ENCODE measurements at places on chromosomes 12 and 14. TPM values are rescaled to one million over a fixed set of nuclear protein-coding genes. Genes with fewer than 3 reads are reported as not detected.

GRCh38 chr12:78330131-78330530, 499.4 kb downstream of the NAV3 start:
- DNase-seq = no peak

- DNase-seq = no peak
These were observed 968.6 kb downstream of the DIO2 start for GRCh38 chr14:79242666-79243065.

GRCh38 chr12:82527165-82527780, 159.4 kb upstream of the TMTC2 start:
- no peak for DNase-seq

DNA sequence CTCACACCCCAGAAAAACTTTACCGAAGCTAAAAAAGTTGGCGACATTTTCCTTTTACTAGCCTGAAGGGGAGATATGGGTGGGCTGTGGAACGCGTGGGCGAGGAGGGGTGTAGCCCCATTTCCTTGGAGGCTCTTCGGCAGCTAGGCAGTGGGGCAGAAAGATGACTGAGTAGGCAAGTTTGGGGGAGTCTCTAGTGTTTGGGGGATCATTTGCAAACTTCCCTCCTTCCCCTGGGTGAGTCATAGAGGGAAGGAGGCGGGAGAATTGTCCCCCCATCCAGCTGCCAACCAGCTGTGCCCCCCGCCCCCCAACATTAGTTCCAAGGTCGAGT, 2.3 kb downstream of the GLI1 start:
- no peak for DNase-seq

DNA sequence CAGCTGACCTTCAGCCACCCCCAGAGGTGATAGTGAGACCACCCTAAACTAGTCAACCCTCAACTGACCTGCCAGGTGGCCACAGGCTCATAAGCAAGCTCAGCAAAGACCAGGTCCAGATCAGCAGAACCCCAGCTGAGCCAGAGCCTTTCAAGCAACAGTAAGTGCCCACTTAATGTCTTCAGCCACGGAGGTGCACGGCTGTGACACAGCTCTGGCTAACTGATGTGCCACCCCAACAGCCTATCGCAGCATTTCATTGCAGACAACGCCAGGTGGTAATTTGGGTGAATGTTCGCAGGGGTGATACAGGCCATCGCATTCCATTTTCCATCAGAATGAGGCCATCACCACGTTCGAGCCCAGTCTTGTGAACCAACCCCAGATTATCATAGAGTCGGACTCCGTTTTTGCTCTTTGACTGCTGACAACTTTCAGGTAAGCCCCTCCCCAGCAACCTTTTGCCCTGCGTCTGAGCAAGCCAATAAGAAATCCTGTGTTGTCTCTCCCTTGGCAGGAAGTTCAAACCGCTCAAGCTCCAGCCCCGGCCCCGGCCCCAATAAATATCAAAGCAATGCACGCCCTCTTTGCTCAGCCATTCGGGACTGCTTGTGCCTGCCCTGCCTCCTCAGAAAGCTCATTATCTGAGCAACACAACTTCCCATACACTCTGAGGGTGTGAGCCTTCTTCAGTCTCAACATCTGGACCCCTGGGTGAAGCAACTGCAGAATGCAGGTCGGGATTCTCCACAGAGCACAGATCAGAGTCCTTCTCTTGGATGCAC, 44.4 kb downstream of the JAG2 start:
- no peak for DNase-seq

- peak; percentile 65 for DNase-seq
These were observed 63.2 kb upstream of the PNMA1 start for GRCh38 chr14:73777420-73777819.

DNA sequence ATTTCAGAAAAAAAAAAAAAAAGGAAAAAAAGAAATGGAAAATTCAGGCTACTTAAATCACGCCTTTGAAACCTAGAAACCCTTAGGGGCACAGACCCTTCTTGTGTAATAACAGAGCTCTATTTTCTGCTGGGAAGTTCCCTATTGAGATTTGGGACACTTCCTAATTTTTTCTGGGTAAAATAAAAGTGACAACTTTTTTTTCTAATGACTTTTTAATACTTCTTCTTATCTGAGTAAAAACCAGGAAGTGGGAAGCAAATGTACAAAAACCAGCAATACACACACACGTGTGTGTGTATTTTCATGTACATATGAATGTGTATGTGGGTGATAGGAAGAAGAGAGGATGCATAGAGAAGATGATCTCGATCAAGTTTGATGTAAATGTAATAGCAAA, 35.8 kb downstream of the ETV6 start:
- DNase-seq = no peak

- no peak for DNase-seq
These were observed 263 bp upstream of the IFT81 start for GRCh38 chr12:110123919-110124268.

- no peak for DNase-seq
These were observed 159.8 kb downstream of the CPNE8 start for GRCh38 chr12:38745601-38746000.

- no peak for DNase-seq
These were observed 202.5 kb downstream of the VRK1 start for GRCh38 chr14:96999654-97000155.

- no peak for DNase-seq
These were observed 143.1 kb upstream of the MYL2 start for GRCh38 chr12:111063295-111064026.

DNA sequence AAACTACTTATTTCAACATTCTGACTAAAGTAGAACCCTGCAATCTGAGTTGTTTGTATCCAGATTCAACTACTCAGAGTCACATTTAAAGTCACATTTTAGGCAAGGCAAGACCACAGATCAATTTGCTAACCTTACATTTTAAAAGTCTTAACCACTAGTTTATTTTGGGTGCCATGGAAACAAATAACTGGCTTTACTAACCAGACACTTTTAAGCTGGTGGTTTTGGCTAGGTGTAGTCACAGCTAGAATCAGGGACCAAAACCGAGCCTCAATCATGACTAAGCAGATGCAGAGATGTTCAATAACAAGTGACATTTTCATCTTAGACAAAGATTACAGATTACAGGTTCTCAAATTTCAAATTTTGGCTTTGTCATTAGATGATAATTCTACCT, 115.3 kb downstream of the PDE6H start:
- no peak for DNase-seq

GRCh38 chr14:68088451-68088854, 268.9 kb downstream of the RAD51B start:
- DNase-seq = peak; percentile 70

DNA sequence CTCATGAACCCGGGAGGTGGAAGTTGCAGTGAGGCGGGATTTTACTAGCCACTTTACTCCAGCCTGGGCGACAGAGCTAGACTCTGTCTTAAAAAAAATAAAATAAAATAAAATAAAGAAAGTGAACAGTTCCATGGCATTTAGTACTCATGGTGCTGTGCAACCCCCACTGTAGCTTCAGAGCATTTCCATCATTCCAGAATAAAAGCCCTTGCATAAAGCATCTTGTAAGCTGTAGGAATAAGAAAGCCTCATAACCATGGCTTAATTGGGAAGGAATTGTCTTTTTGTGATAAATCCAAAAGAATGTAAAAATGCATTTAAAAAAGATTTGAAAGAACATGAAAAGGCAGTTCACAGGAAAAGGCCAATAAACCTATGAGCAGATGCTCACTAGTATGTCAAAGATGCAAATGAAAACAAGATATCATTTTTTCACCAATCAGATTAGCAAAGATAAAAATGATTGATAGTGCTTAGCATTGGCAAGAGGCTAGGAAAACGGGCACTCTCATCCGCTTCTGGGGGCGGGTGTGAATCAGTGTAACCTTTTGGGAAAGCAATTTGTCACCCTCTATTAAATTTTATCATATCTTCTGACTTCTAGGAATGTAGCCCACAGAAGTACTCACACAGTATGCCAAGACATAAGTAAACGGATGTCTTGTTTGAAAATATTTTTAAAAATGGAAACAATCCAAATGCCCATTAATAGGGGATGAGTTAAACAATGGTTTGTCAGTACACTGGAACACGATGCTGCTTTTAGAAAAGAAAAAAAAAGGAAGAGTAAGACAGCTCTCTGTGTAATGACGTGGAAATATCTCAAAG, 46.6 kb downstream of the CFAP251 start:
- DNase-seq = no peak

DNA sequence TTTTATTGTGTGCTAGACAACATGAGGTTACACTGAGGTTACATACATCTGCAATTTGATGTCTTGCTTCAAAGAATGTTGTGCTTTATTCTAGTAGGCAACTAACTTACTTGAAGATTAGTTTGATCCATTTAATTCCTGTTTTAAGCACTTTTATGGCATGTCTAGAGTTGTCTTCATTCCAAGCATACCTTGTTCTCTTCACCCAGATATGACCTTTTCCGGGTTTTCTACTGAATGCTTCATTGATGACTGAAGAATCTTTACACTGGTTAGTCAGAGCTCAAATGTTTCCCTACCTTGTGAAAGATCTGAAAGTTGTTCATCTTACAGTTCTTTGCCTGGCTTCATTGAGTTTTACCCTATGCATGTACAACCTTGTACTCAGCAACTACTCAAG, 274.0 kb upstream of the KITLG start:
- DNase-seq = no peak

DNA sequence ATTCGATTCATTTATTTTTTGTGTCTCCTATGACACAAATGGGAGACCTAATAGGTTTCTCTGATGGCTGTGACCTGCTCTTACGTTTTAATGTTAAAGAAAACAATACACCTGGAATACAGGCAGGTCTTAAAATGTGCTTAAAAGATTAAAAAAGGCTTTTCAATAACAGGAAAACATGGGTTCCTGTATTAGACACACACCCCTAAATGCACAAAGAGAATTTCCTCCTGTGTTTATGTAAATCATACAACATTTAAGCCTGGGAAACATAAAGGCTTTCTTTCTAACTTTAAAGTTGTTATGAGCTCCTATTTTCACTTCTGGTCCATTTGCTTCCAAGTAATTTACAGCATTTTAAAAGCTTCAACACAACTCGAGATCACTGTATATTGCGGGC, 191.3 kb downstream of the STXBP6 start:
- no peak for DNase-seq

FAIM2 gene
- total RNA-seq = 44.6 TPM

SLC8B1 gene
- total RNA-seq = 95.6 TPM

TTC5 gene
- 2.3 TPM for total RNA-seq

NYNRIN gene
- total RNA-seq = 8.1 TPM

PPP1R13B gene
- total RNA-seq = 16.7 TPM

Measured in stomach (tissue), 19 donors.